HTR-8/SVneo (cell line): ENCODE measurements at places on chromosomes 5 and 9.

DNA sequence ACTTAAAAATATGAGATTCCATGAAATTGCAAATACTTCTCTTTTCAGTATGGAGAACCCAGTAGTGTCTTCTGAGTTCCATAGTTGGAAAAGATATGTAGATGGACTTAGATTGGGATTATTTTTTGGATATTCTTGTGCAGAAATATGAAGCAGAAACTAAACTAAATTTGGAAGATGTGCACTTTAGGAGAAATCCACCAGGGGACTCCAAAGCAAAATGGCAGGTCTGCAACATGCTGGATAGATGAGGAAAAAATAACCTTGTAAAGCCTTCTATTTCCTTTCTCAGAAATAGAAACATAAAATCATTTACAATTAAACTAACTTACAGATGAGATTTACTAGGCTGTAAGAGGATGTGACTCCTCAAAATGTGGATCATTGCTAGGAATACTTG is 49.2 kb upstream of the MINAR2 start:
- DNase-seq: no peak

GRCh38 chr9:19533373-19533772 is 124.6 kb downstream of the ACER2 start:
- DNase-seq: no peak

GRCh38 chr5:163951069-163951468 is 445.6 kb downstream of the MAT2B start:
- DNase-seq: no peak

DNA sequence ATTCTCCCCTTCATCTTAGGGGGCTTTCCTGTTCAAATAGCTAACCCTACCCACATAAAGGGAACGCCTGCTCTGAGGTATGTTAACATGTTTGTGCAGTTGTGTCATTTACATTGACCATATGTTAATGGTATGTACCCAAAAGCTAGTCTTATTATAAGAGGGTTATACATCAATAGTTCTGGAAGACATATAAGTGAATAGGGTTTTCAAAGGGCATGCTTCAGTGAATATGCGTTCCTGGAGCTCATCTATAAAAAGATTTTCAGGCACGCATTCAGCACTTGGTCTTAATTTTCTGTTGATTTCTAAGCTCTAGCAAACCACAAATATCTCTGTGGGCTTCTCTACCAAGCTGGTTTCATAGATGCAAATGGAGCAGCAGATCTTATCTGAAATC is 766.1 kb downstream of the IRX1 start:
- DNase-seq: no peak

GRCh38 chr5:108375768-108376167 is 6.1 kb downstream of the FBXL17 start:
- no peak for DNase-seq

GRCh38 chr9:125966466-125966865 is 219.3 kb downstream of the PBX3 start:
- DNase-seq: no peak

GRCh38 chr5:1564824-1565736 is 41.3 kb upstream of the LPCAT1 start:
- no peak for DNase-seq

GRCh38 chr9:70485273-70485858 is 70.9 kb upstream of the KLF9 start:
- DNase-seq: no peak

GRCh38 chr5:140130949-140131733 is 5.4 kb downstream of the IGIP start:
- no peak for DNase-seq

- DNase-seq: no peak
These were observed 18.1 kb downstream of the PRRC2B start for GRCh38 chr9:131411719-131412681.

DNA sequence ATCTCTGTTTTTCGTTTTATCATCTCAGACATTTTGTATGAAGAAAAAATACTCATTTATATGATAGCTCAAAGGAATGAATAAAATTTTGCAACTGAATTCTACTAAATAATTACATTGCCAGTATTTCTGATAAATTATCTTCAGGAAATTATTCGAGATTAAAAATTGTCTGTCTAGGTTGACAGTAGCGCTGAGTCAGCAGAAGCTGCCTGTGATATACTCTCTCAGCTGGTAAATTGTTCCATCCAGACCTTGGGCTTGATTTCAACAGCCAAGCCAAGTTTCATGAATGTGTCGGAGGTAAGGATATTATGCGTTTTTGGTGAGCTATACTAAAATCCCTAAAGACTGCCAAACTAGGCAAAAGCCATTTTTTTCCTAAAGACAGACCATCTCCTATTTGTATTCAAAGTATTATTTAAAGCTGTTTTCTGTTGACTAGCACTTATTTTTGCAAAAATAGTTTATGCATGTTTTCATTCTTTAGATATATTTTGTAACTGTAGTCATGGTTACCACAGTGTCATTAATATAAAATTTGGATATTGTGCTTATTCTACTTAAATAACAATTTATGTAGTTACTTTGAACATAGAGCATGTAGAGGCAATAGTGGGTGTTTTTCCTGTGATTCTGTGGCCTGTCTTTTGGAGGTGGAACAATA is 17.4 kb downstream of the LECT2 start:
- no peak for DNase-seq

GRCh38 chr9:79694676-79695400 is 123.1 kb downstream of the TLE4 start:
- peak; percentile 21 for DNase-seq

- DNase-seq: no peak
These were observed 4.7 kb downstream of the VAV2 start for GRCh38 chr9:133987446-133987788.

- DNase-seq: no peak
These were observed 20.1 kb downstream of the CDK20 start for GRCh38 chr9:87954230-87954629.

GRCh38 chr5:154359221-154359573 is 86.6 kb upstream of the SAP30L start:
- DNase-seq: no peak

GRCh38 chr5:160357394-160357793 is 13.0 kb downstream of the C1QTNF2 start:
- no peak for DNase-seq

- peak; percentile 54 for DNase-seq
These were observed 12.2 kb upstream of the HSPB3 start for GRCh38 chr5:54443270-54443669.

DNA sequence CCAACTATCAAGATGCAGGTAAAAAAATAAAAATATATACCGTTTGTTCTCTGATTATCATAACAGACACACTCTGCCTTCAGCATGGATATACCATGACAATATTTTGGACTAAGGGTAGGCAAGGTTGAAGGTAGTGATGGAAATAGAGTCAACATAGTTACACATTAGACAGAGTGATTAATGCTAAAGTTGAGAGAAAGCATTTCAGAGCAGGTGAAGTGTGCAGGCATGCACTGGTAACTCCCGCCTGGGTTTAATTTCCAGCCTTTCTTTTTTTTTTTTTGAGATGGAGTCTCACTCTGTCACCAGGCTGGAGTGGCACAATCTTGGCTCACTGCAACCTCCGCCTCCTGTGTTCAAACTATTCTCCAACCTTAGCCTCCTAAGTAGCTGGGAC is 458.5 kb downstream of the TLR4 start:
- no peak for DNase-seq

- no peak for DNase-seq
These were observed 14.1 kb downstream of the LCN10 start for GRCh38 chr9:136728548-136729123.

- DNase-seq: no peak
These were observed 166.6 kb downstream of the AP3B1 start for GRCh38 chr5:78127875-78128274.

DNA sequence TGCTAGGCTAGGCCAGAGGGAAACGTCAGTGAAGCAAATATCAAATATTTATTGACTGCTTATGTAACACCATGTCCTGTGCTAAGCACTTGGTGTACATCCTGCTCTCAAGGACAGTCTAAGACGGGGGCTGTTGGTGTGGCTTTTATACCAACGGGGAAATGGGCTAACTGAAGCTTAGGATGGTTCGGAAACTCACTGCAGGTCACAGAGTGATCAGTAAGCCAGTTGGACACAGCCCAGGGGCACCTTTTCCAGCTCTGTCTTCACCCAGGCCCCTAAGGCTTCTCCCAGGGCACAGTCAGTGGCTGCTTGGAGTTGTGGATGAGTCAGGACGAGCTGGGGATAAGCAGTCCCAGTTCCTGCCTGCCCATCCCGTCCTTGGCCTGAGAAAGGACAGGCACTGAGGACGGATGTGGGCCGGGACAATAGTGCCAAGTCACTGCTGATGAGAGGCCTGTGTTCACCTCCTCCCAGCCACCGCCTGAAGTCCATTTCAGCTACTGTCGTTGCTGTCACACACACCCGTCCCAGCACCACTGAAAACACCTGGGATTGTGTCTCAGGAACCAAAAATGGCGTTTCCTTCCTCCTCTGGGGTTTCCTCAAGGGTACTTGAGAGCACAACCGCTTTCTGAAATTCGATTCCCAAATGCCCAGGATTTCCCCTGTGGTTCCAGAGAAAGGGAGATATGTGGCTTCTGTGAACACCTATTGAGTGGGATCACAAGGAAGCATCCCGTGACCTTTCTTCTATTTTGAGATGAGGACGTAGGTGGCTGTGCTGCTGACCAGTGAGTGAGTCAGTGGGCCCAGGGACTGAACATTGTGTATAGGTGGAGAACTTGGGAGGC is 17.5 kb upstream of the SPRY4 start:
- DNase-seq: no peak

DNA sequence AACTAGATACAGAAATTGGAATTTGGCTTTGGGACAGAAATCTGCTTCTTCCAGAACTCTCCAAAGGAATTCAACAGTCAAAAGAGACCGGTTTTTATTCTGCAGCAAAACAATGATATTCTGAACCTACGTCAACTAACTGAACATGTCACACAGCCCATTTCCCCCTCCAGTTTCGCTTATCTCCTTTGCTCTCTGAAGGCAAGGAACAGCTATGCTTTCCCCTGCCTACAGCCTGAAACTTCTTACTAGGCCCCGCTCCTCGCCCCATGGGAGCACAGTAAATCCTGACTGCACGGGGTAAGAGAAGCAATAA is 488 bp downstream of the SKIC3 start:
- DNase-seq: no peak

GRCh38 chr5:107032629-107033028 is 638.1 kb downstream of the EFNA5 start:
- no peak for DNase-seq

DNA sequence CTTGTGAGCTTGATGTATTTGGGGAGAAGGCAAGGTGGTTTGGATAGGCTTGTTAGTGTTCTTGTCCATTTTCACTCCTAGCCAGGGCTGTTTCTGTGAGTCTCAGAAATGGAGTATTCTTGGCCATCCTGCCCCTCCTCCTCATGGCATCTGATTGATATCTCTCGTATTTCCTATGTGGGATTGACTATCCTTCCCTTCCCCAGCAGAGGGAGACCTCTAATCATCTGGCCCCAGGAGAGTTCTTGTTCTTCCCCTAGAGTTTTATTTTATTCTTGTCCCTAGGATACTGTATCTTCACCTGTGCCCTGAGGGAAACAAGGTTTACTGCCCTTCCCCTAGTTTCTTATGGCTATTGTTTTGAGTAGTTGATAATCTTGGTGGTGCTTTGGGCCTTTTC is 114.4 kb downstream of the VPS13A start:
- peak; percentile 51 for DNase-seq

- DNase-seq: no peak
These were observed 49.8 kb downstream of the PRRC1 start for GRCh38 chr5:127567026-127567768.

DNA sequence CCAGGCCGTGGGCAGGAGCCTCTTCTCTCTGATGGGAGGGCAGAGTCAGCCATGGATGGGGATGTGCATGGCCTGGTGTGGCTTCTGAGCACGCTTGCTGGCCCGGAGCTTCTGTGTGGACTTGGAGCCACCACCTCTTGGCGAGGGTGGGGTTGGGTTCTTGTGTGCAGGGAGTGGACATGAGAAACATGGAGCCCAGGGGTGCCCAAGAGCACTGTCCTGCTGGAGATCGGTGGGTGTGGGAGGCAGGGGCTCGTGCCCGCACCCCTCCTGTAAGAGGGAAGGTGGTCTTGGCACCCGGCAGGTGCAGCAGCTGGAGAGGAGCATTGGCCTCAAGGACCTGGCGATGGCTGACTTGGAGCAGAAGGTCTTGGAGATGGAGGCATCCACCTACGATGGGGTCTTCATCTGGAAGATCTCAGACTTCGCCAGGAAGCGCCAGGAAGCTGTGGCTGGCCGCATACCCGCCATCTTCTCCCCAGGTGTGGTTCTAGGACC is 23.8 kb downstream of the FBXW5 start:
- no peak for DNase-seq

GRCh38 chr9:116163293-116164055 is 9.9 kb downstream of the PAPPA start:
- DNase-seq: no peak

DNA sequence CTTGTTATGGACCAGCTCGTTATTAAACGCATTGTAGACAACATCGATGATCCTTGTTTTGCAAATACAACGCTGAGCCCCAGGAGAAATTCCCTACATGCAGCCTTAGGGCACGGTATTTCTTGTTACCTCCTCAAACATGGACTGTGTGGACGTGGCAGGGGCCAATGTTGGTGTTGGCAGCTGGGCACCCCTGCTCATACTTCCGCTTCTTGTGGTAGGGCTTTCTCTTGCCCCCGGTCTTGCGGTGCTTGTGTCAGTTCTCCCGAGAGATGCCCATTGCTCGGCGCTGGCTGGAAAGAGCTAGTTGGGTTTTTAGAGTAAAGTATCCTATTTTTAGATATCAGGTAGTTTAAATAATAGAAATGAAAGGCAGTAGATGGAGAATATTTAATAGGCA is 45.5 kb downstream of the UBAP1 start:
- no peak for DNase-seq

GRCh38 chr9:80552931-80553330 is 981.2 kb downstream of the TLE4 start:
- DNase-seq: no peak

DNA sequence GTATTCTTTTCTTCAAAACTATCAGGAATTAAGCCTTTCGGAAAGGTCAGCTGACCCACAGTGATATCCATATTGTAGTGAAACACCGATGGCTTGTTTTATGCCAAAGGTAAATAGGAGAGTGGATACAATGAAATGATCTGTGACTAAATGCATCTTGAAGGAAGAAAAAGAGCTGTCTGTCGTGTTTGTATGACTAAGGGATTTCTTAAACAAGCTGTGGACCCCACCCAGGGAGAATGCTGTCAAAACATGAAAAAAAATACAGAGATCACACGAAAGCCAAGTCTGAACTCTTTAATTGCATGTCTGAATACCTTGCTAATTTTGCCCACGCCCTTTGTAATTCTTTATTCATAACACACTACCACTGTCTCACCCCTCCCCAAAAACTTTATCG is 286.4 kb upstream of the WWC1 start:
- DNase-seq: no peak
